ENCODE measurements at places on chromosomes 7 and 10.

DNA sequence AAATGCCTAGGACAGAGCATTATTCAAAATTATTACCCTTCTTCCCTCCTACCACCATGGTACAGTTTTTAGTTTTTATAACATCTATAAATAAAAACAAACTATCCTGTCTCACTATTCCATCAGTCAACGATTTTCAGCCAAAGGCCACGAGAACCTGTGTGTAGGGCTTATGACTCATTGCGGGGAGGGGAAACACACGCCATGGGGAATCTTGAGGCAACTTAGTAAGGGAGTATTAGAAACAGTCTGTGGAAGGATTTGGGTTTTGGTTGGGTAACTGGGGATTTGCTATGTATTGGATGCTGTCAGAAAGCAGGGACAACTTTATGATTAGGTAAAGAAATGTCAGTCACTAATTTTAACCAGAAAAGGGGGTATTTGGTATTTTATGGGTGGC lies 14.7 kb downstream of the GPR141 start:
- no peak for DNase-seq

GRCh38 chr10:96829029-96829773 lies 2.9 kb upstream of the LCOR start:
- DNase-seq: no peak

DNA sequence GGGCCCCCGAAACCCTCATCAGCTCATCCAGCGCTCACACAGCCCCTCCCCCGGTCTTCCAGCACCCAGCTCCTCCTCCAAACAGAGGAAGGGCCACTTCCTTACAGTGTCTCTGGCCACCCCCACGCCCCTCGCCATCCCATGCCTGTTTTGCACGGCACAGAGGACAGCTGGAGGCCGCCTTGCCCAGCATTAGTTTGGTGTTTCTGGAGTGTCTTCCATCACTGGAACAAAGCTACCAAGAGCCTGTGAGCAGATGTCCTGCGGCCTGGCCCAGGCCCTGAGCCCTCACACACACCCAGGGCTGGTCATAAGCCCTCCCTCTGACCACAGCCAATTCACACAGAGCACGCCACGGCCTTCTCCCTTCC lies 82.3 kb downstream of the MAD1L1 start:
- no peak for DNase-seq

- DNase-seq: no peak
Observed at GRCh38 chr7:142859829-142860228, 5.0 kb downstream of the EPHB6 start.

DNA sequence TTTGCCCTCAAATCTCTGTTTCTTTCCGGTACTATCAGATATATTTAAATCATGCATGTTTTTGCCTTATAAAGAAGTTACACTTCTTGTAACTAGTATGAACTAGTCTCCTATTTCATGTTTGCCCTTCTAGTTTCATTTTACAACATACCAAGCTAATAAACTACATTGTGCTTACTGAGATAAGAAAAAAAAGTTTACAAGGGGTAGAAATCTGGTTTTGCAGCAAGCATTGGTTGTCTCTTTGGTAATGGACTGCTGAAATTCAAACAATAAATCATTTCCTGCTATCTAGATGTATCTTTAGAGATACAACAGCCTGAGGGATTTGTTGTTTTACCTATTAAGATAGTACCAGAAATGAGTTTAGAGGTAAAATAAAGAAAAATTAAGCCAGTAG lies 18.8 kb downstream of the PTTG1IP2 start:
- DNase-seq: no peak
